Renal pelvis (tissue), 12 donors: ENCODE measurements at places on chromosomes 1 and 21.

DNA sequence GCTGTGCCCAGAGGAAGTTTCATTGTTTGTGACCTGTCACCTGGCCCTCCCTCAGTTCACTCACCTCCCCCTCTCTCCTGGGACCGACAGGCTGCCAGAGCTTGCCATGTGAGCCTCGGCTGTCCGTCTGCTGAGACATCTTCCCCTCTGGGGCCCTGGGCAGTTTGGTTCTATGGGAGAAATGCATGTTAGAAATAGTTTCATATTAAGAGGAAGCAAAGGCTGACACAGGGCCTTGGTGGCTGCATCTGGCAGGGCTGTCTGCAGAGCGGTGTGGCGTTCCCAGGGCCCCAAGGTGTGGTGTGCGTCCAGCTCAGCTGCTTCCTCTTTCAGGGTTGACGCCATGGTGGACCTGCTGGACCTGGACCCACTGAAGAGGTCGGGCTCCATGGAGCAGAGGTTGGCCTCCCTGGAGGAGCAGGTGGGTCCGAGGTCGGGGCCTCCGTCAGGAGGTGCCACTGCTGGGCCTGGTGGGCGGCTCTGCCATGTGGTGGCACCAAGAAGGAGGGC is 31.9 kb upstream of the LRRC3 start:
- no peak for DNase-seq

DNA sequence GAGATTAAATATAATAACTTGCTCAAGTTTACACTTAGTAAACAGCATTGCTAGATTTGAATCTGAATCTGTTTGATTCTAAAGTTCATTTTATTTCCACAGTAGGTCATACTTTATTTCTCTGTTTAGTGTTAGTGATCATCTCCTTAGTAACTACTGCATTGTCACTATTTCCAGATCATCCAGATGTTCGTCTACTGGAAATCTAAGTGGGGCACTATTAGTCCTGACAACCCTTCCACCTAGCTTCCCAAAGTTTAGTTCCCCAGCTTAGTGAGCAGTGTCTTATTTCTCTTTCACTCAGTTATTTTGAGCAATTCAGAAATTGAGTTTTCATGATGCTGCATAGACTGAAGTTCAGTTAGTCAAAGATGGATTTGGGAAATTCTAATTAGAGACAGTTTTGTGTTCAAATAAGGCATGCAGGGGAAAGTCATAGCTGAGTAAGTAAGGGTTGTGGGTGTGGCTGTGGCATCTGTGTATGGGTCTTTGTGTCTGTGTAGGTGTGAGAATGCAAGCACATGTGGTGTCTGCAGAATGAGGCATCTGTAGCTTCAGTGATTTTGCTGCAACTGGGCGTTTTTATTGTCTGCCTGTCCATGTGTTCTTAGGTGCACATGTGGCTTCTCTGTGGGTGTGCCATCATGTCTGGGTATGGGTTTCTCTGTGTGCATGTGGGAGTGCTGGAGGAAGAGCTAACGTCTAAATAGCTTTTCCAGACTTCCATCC is 107.3 kb downstream of the NTMT2 start:
- no peak for DNase-seq

GRCh38 chr1:51627672-51628071 is 10.8 kb downstream of the OSBPL9 start:
- DNase-seq: no peak

DNA sequence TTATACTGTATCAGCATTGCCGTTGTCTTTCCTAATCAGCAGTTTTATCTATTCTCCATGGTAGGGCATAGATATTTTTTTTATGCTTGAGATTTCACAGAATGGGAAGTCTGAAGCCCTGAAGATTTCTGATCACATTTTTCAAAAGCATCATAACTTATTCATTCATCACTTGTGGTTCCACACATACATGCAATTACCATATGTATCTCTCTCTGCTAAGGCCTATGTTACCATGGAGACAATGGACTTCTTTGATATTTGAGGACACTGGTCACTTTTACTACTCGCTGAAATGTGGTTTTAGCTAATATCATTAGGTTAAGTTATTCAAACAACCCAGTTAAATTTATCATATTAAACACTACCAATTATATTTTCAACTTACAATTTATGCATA is 1827.0 kb downstream of the MRPL39 start:
- no peak for DNase-seq

DNA sequence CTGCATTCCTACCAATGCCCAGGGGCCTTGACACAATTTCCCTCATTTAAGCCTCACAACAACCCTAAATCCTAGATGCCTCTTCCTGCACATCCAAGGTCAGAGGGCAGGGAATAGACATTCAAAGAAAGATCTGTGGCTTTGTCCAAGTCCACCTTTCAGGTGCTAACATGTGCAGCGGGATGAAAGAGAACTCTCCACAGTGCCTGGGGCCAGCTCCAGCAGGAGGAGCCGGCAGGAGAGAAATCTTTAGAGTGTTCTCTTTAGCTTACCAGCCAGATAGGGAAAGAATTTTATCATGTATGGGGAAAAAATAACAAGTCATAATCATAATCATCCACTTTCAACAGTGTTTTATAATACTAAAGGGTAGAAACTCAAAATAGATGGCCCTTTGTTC is 319.7 kb downstream of the MATN1 start:
- DNase-seq: no peak
